Hematopoietic multipotent progenitor cell treated with erythropoietin and hydrocortisone succinate and interleukin-3 and kit ligand, for 4 days (in vitro differentiated cells): ENCODE measurements at places on chromosomes 12 and 14.

DNA sequence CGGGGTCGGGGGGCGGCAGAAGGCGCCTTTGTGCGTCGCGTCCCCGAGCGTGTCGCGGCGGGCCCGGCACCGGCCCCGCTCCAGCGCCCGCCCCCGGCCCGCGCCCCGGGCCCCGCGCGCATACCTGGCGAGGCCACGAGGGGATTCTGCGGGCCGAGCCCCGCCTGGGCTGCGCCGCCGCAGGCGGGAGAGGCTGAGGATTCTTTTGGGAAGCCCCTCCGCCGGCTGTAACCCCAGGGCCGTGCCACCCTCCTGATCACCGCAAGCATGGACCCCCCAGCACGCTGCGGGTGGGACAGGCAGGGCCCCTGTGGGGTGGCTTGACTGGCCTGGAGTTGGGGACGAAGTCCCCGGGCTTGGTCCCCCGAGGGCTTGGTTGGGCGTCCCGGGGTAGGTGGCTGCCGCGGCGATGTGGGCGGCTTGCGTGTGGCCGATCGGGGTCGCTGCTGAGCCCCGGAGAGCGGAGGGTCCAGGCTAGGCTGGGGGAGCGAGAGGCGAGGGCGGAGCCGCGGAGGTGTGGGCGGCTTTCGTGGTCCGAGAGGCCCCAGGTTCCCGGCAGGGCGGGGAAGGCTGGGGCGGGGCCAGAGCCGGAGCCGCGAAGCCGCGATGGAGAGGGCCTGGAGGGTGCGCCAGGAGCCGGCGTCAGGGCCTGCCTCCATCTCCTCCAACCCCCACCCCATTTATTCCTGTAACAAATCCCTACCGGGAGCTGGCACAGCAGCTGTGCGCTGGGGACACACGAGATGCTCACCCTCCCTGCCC lies 28.4 kb upstream of the GPR132 start:
- peak; percentile 75 for DNase-seq

DNA sequence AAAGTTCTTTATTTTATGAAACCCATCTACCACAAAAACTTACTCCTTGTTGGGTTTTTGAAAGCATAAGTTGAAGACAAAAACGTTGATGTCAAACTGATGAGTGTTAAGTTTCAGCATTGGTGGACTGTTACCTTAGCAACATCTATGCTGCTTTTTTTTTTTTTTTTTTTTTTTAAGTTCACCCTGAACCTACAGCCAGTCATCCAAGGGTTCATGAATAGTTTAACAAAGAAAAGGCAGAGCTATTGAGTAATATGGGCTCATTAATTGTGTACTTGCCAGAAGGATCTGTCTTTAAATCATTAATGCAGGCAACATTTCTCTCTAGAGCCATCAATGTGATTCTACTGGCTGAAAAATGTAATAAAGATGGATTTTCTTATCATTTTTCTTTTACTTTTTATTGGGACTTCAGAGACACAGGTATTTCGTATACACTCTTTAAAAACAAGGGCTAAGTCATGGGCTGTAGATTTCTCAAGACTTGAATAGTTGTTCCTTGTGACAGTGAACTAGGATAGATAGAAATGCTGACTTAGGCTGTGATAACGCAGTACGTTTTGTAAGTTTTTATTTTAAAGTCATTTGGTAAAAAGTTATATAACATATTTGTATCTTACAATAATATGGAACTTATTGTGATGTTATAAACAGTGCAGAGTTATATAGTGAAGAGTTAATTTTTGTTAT lies at the start of gene PTPRQ:
PTPRQ (plus strand) TSS at position 262 of the 693 bp plus-strand sequence; CDS start at position 373, 111 bp downstream.
- DNase-seq, result no peak

- peak; percentile 2 for DNase-seq
Observed at GRCh38 chr12:126768517-126768916, 1498.5 kb upstream of the TMEM132C start.

- DNase-seq, result peak; percentile 52
Observed at GRCh38 chr12:109115758-109116610, at the start of gene ACACB. TSS of gene ACACB (plus strand) at chr12:109116587. CDS start at chr12:109139406, 22,819 bp downstream.

DNA sequence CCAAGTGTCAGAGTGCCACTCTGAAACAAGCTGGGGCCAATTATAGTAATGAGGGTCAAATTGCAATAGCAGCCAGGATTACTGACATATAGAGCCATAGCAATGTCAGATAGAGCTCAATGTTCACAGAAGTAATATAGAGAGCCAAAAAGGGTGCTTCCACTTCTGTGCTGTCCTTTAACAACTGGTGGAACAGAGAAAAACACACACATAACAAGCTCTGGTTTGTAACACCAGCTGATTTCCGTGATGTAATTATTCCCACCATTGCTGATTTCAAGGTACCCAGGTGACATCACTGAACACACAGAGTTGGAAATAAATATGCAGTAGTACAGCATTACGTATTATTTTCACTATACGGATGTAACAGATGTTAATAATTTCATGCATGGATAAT lies 3.0 kb upstream of the CLEC2B start:
- DNase-seq, result peak; percentile 28

DNA sequence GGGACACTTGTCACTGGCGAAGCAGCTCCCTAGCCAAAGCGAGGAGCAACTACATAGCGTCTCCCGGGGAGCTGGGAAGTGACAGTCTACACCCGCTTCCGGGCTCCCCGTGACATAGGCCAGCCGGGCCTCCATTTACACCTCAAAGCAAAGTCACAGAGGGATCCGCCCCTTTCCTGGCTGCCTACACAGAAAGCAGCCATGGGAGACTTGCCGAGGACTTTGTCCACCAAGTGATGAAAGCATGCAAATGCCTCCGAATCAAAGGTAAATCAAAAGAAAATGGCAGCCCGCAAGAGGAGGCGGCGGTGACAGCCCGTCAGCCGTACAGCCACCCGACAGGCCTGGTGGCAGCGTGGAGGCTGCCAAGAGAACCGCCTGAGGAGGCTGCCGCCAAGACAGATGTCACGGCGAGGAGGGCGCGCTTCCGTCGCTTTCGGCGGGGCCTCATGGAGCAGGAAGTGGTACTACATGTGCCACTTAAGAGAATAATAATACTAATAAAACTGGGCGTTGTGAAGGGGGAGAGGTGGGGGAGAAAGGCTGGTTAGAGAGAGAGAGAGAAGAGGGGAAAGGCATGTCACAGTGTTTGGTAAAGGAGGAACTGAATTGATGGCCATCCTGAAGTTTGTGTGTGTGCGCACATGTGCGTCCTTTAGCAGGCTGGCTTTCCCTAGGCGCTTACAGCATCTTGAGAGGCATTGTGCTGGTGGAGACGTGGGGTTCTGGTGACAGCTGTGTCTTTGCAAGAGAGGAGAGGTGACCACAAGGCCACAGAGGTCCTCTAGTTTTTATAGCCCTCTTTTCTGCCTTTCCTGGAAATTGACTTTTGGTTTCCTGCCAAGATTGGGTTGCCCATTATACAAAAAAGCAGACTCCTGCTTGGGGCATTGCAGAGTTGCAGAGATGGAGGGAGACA lies 661.7 kb downstream of the VRK1 start:
- DNase-seq, result peak; percentile 53

GRCh38 chr12:93740751-93741150 lies 63.6 kb downstream of the CRADD start:
- peak; percentile 67 for DNase-seq

DNA sequence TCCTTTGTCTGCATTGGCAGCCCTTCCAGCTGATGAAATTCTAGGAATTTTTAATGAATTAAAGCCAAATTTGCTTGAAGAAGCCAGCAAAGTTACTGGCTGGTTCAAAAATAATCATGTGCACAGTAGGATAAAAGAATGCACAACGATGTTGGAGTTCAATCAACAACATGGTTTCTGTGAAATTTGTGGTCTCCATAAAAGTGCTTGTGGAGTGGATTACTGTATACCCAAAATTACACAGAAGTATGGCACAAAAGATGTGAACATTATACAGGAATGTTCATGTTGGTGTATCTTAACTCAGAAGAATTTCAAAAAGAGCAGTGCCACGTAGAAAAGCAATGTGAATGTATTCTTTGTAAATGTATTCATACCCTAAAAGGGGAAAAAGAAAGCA lies 105.0 kb upstream of the METAP2 start:
- no peak for DNase-seq

DNA sequence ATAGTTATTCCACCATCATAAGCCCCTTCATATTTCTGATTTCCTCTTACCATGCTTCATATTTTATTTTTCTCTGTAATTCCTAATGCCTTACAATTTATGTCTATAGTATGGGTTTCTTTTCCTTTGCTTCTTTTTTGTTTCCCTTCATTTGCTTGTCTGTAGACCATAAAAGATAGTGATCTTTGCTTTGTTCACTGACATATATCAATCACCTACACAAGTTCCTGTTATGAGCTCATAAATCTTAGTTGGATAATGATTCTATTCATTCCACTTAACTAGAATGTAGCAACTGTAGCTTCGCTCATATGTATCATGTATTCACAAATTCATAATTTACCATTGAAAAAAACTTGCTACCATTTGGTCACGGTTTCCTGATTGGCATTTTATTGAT lies 388.8 kb upstream of the ATXN7L3B start:
- no peak for DNase-seq

- peak; percentile 53 for DNase-seq
Observed at GRCh38 chr12:57027805-57028153, 11.4 kb upstream of the TAC3 start.

DNA sequence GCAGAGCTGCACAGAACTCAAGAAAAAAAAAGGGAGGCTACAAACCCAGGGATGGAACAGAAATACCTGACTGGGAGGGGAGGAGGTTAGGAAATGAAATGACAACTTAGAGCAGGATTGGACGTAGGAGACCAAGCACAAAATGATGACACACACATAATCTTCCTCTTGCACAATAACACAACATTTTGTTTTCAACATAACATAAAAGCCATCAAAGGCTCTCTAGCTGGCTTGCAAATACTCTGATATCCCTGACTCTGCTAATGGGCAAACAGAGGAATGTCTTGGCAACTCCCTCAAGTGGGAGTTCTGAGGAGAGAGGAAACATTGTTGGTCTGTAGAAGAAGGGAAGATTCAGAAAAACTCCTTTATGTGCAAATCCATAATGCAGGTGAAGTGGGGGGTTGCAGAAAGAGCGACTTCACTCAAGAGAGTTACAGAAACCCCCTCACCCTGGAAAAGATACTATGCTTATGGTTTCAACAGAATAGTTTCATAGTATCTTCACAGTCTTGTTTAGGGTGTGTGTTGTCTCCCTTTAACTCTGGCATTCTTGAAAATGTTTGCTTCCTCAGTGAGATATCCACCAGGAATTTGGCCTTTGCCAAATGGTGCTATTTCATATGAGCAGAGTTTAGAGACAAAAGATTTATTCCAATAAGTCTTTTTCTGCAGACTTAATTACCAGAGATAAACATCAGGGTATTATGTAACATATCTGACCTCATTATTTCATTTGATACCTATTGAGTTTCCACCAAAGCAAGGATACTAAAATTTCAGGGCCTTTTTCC lies 43.8 kb upstream of the LTBP2 start:
- no peak for DNase-seq

- no peak for DNase-seq
Observed at GRCh38 chr12:65039301-65039700, 81.8 kb downstream of the WIF1 start.

- DNase-seq, result no peak
Observed at GRCh38 chr14:50339178-50339804, 27.2 kb downstream of the DMAC2L start.

- no peak for DNase-seq
Observed at GRCh38 chr14:85487215-85487614, 42.7 kb upstream of the FLRT2 start.

GRCh38 chr12:12392413-12392812 lies 35.5 kb downstream of the BORCS5 start:
- DNase-seq, result peak; percentile 93

DNA sequence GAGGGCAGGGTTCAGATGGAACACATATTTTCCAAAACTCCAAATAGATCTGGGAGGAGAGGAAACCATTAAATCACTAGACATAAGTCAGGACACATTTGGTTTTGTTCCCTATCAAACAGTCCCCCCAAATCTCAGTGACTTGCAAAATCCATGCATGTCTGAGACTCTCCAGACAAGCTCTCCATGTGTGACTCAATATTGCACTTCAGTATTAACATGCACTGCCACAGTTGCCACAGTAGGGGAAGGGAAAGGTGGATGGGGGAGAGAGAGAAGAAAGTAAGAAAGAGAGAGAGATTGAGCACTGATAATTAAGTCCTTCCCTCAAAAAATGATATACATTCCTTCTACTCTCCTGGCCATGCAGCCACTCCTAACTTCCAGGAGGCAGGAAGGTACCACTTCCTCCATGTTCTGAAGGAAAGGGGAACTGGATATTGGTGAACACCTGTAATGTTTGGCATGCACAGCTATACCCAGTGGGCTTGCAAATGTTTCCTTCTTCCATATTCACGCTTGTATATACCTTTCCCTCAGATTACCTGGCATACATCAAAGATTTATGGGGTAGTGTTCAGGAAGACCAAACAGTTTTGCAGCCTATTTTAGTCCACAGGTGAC lies 310.0 kb downstream of the ZFP36L1 start:
- no peak for DNase-seq

DNA sequence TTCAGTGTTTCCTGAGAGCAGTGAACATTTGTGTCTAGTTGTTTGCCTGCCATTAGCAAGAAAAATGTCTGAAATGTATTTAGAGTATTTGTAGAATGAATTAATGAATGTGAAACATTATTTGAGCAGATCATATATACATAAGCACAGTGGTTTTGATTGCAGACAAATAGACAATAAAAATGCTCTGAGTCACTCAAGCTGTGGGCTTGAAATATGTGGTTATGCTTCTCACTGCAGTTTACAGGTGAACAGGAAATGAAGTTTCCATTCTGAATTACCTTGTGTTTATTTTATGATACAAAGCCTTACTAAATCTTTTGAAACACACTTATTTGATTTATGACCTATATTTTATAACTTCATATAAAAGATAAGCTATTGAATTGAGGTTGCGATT lies 827.7 kb downstream of the TMTC2 start:
- DNase-seq, result no peak

DNA sequence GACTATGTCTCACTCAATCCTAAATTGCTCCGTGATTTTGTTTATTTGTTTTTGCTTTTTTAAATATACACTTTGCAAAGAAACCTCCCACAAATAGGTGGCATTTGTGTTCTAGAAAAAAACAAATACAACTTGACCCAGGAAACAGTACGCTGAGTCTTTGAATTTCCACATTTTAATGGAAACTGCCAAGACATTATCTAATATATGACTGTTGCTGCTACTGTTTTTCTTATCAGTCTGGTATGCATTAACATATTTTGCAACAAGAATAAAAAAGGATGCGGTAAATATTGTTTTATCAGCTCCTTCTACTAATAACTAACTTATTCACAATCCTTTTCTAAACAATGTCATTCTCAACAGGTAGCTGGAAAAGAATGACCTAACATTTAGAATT lies 187.4 kb downstream of the LRIG3 start:
- no peak for DNase-seq

DNA sequence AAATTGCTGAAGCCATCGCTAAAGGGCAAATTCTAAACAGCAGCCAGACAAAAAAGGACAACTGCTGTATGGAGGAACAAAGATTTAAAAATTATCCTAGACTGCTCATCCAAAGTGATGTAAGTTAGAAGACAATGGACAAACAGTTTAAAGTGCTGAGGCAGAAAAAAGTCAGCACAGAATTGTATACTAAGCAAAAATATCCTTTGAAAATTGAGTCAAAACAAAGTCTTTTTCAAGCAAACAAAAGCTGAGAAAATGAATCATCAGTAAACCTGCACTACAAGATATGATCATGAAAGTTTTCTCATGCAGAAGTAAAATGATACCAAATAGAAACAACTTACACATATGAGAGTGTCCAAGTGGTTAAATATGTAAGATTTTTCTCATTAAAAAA lies 43.6 kb downstream of the EML5 start:
- no peak for DNase-seq

GRCh38 chr14:87944987-87945604 lies 47.9 kb downstream of the GALC start:
- DNase-seq, result peak; percentile 79
